Sigmoid colon (tissue), 7 donors: ENCODE measurements at places on chromosomes 4 and X.

DNA sequence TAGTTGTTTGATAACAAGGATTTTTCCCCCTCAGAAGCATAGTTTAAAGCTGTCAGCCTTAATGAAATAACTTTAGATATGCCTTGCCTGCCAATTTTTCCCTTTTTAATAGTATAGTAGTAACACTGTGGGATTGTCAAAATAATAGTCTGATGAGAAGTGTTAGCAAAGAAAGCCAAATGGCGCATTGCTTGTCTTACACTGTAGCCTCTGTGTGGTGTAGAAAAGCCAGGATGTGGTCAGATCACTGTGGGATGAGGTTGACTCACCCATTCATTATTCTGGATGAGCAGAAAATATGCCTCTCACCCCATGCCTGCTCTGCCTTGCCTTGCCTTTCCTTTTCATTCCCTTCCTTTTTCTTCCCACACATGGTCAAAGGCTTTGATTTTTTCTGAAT lies 257.8 kb upstream of the NRK start:
- no peak for DNase-seq

DNA sequence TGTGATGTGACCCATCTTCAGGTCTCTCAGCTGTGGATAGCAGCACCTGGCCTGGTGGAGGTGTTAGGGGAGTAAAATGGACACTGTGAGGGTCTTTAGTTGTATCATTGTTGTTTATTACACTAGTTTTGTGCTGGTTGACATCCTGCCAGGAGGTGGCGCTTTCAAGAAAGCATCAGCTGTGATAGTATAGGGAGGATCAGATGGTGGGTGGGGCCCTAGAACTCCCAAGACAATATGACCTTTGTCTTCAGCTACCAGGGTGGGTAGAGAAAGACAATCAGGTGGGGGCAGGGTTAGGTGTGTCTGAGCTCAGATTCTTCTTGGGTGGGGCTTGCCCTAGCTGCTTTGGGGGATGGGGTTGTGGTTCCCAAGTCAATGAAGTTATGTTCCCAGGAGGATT lies 162.8 kb downstream of the PPP1R2C start:
- DNase-seq, result no peak

- DNase-seq, result no peak
Observed at GRCh38 chr4:88820698-88821415, 123.2 kb upstream of the NAP1L5 start.

DNA sequence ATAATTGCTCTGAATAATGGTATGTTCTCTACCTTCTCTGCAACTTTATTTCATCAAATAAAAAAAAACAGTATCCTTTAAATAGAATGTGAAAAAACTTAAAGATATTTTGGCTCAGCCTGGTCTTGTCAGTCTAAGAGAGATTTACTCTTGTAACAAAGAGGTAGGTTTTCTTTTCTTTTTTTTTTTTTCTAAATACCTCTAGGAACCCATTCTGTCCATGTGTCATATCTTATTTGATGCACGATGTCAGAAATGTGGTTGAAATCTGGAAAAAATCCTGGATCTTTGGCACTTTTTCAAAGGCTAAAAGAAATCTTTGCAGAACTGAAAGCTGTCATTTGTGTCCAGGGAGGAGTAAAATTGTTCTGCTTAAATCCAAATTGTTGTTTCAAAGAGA lies 17.3 kb upstream of the FGF5 start:
- no peak for DNase-seq

GRCh38 chrX:25004040-25004439 lies 11.7 kb downstream of the ARX start:
- DNase-seq, result no peak

- DNase-seq, result no peak
Observed at GRCh38 chr4:6524436-6524835, 50.6 kb upstream of the MAN2B2 start.

- no peak for DNase-seq
Observed at GRCh38 chrX:113947548-113947947, 636.3 kb upstream of the HTR2C start.

- no peak for DNase-seq
Observed at GRCh38 chr4:147371661-147372060, 109.2 kb upstream of the EDNRA start.
